ENCODE measurements at places on chromosomes 13 and 19. TPM values are rescaled to one million over a fixed set of nuclear protein-coding genes. Genes with fewer than 3 reads are reported as not detected.

KLF12 gene
- 7.6 TPM for total RNA-seq

FLT3LG gene
- 1.00 TPM for total RNA-seq

IZUMO2 gene
- not detected for total RNA-seq

HIPK4 gene
- total RNA-seq: under 0.01 TPM

HRC gene
- total RNA-seq: not detected

MAST3 gene
- 1.7 TPM for total RNA-seq

AP1M1 gene
- total RNA-seq: 54.2 TPM

ZNF493 gene
- 12.6 TPM for total RNA-seq

HIF3A gene
- total RNA-seq: not detected

CGB5 gene
- total RNA-seq: not detected

TNFSF9 gene
- total RNA-seq: 4.1 TPM

EFNB2 gene
- total RNA-seq: 109 TPM

IL27RA gene
- 6.1 TPM for total RNA-seq

CEACAM19 gene
- total RNA-seq: 6.3 TPM

SWSAP1 gene
- 0.68 TPM for total RNA-seq

FFAR2 gene
- total RNA-seq: not detected

ZBTB32 gene
- total RNA-seq: not detected

ZNF90 gene
- total RNA-seq: 4.7 TPM

JSRP1 gene
- not detected for total RNA-seq

NKPD1 gene
- 0.93 TPM for total RNA-seq

Measured in nasal cavity respiratory epithelium epithelial cell of viscerocranial mucosa (primary cell).